ENCODE measurements at places on chromosomes 12 and 14.

DNA sequence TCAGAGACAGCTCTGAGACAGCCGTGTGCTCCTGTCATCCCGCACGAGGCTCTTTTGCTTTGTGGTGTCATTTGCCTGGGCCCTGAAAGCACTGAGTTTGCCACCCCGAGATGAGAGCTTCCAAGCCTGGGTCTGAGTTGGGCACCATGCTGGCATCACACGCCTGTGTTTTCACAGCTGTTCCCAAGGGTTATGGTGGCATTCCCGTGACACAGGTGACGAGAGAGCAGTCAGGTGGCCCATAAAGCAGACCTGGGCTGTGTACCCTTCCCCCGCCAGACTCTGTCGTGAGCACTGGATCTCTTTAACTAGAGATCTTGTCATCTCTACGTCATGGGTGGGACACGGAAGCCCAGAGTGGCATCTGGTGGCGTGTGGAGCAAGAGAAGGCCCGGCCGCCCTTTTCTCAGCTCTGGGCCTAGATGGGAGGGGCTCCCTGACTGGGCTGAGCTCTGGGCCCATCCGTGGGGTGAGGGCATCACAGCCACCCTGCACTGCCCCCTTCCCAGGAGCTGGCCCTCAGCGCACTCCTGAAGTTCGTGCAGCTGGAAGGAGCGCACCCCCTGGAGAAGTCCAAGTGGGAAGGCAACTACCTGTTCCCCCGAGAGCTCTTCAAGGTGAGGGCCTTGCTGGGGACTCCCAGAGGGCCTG lies 2.6 kb downstream of the NOC4L start:
- no peak for DNase-seq

DNA sequence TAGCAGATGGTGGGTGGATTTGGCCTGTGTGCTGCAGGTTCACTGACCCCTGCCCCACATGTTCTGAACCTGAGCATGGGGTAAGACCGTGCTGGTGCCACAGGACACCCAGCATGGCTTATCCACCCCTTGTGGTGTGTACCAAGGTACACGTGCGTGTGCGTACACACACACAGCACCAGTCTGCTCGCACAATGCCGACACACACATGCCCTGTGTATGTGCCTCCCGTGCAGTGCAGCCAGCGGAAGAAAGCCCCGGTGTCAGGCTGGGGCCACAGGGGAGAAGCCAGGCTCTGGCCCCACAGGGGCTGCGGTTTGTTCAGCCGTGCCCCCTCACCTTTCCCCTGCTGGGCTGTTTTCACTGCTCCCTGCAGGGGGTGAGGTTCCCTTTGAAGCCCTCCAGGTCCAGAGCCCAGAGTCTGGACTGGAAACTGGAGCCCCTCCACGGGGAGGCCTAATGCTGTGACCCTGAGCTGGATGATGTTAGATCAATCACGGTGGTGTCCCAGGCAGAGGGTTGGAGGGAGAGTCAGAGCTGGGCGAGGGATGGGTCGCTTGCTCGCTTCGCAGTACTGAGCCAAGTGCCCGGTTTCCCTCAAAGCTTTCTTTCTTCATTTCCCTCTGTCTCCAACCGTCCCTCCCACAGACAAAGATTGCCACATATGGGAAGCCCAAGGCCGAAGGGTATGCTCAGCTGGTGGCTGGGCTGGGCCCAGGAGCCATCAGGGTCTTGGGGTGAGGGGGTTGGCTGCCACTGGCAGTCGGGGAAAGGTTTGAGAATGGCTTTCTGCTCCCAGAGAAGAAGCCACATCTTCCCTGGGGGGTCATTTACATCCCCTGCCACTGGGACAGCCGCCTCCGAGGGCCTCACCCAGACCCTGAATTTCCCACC lies 6.2 kb downstream of the DTX1 start:
- no peak for DNase-seq

DNA sequence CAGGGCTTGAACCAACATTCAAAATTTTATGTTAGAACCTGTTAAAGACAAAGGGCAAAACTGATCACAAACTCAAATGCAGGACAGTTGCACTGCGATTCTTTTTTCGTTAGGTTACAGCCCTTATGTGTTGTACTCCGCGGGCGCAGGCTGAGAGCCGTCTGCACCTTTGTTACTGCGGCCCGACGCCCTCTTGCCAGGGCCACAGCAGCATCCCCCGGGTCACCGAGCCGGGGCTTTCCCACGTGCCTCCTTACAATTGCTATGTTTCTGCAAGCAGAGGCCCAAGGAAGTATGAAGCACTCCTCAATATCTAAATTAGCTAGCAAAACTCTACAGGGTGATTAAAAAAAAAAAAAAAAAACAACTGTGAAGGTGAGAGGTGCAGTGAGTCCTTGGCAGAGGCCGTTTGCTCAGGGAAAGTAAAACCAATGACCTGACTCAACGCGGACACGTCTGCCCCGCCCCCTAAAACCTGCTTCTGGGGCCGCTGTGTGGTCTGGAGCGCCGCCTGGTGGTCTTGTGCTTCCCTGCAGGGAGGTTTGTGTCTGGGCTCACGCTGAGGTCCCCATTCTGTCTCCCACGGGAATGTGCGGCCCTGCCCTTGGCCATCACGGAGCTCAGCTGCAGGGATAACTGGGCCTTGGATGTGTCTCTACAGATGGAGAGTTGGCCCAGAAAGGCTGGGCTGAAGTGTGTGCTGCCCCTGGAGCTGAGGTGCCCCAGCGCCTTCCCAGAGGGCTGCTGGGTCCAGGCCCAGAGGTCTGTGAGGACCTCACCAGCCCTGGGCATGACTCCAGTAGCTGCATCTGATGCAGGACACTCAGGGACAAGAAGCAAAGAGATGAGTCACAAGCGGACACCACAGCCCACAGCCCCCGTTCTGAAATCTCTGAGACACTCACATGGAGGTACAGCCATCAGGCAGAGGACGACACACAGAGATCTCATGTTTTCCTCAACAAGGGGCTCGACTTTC lies 418.5 kb downstream of the TMEM121 start:
- peak; percentile 46 for DNase-seq

DNA sequence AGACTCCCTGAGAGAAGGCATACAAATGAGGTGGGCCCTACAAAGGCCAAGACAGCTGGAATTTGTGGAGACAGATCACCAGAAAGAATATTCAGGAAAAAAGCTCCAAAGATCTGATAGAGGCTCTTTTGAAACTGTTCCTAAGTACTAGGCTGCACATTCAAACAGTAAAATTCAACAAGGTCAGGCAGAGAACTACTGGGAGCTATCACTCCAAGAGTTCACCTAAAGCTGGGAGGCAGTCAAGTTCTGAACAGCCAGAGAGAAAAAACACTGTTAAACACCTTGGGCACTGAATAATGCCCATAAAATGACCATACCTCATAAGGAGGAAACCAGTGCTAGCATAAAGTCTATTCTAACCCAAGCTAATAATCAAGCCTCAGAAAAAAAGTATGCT lies 28.6 kb downstream of the MED13L start:
- no peak for DNase-seq
